Smooth muscle cell of the brain vasculature (primary cell): ENCODE measurements at places on chromosomes 1 and 21.

DNA sequence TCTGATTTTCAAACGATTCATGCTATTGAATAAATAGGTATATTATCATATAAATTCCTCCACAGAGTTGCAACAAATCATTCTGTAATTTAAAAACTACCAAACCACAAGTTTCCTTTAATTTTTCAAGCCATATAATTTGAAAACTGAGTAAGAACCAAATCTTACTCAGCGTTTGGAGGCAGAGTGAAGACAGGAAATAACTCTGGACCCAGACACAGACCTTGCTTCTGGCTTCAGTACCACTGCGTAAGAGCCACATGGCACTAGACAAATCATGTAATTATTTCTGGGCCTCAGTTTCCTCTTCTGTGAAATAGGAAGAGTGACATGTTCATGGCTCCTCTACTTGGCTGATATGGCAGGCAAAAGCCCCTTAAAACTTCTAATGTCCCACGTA, 82.4 kb downstream of the SMYD2 start:
- no peak for DNase-seq

DNA sequence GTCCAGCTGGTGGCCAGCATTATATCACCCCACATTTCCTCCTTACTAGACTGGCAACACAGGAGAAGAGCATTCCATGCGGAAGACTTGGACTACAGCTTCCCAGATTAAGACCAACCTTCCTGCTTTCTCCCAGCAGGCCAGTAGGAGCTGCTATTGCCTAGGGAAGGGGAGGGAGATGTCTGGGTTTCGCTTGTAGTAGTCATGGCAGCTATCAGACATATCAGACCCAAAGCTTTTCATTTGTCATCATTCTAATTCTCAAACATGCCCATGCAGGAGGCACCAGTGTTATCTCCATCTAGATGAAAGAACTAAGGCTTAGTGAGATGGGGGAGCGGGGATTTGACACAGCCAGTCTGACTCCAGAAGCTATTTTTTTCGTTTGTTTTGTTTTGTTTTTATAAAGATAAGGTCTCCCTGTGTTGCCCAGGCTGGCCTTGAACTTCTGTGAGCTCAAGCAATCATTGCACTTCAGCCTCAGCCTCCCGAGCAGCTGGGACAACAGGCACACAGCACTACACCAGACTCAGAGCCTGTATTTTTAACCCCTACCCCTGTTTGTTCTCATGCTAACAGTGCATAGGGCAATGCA, 4.5 kb downstream of the PLA2G2A start:
- DNase-seq: peak; percentile 1

DNA sequence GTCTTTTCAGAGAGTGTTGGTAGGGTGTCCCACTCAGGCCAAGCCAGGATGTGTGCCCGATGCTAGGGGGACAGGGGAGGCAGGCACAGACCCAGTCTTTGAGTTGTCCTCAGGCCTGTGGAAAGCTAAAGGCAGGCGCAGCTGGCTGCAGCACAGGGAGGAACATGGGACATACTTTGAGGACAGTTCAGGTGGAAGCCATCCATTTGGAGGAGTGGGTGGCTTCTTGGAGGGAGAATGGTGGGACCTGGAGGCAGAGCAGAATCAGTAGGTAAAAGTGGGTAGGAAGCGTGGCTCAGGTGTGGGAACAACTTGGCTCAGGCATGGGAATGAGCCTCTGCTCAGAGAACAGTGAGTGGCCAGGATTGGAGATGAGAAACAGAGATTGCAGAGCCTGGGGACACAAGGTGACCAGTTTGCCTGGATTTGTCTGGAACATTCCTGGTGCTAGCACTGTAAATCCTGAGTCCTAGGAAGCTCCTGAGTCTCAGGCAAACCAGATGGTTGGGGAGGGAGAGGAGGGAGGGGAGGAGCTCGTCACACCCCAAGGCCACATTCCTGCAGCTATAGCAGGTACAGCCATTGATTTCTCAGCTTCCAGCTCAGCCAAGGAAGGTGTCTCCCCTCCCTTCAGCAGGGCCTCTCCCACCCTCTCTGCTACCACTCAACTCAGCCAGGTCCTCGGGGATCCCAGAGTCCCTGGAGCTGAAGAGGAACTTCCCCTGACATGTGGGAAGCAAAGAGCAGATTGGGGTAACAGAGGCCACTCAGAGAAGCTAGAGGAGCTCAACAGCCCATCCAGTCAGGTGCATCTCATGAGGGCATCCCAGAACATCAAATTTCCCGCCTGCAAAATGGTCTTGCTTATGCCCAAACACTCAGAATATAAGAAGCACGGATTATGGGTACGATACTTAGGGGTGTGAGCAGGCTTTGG, 65.2 kb upstream of the TINAGL1 start:
- no peak for DNase-seq

DNA sequence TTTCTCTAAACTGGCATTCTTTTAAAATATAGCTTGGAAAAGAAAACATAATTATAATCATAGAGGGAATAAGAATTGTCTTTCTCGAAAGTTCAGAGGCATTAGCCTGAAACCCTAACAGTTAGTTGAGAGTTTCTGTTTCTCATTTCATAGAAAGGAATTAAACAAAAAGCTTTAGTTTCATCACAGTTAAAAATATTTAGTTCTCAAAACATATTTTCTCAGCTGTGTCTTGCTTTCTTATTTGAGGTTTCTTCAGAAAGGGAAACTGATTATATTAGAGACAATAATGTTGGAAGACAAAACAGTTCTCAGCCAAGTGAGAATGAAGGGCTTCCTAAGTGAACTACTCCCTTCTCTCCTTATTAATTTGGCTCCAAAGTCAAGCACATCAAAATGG, 75.4 kb upstream of the C1orf105 start:
- DNase-seq: no peak

DNA sequence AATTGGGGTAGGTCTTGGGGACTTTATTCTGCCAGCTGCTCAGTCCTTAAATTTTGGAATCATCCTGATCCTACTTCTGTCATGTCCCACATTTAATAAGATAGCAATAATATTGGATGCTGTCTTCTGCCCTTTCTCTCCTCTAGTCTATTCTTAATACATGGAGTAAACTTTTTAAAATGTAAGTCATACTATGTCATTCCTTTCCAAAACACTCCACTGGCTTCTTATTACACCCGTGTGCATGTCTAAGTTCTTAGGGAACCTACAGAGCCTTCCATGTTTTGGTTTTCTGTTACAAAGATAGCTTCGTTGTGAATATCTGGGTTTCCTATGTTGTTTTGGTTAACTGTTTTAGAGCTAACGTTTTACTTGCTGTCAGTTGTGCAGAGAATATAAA, 35.1 kb downstream of the USP25 start:
- DNase-seq: no peak

DNA sequence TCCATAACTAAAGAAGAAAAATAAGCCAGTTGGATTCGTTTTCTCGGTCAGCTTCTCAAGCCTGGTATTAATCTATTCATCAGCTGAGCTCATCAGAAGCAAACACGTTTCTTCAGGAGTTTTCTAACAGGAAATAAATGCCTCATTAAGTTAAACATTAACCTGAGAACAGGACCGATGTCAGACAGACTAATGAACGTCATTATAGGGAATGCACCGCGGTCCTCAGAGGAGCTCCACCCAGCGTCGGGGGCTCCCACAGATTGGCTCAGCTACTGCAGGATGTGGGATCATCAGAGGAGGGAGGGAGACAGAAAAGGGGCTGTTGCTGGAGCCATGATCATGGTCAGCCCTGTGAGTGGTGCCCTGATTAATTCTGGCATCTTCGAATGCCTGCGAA, 615.4 kb downstream of the PTPRU start:
- no peak for DNase-seq
